ENCODE measurements at places on chromosomes 16 and 17.

DNA sequence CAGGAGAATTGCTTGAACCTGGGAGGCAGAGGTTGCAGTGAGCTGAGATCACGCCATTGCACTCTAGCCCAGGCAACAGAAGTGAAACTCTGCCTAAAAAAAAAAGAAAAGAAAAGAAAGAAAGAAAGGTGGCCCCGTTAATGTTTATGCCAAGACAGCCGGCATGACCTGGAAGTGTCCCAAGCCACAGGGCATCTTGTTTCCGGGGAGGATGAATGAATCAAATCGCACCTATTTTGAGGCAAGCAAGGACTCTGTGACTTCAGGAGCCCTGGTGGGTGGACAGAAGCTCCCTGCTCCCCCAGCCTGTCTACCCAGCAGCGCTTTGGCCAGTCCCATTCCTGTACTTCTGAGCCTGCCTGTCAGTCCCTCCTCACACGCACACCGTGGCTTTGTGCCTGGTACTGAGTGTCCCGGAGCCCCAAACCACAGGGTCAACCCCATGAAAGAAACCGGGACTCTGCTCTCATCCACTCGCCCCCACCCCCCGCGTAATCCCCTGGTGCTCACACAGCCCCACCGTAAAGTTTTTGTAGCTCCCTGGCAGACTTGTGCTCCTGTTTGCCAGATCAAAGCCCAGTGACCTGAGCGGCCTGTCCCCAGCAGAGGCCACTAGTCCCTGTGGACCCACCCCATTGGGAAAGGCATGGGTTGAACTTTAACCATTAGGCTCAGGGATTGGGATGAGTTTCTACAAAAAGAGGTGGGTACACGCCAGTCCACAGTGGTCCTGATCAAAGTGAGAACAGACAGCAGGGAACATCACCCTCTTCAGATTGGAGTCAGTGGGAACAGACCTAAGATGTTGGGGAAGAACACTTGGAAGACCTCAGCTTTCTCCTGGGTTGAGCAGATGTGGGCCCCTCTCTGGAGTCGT lies 19.3 kb downstream of the CD2BP2 start:
- no peak for DNase-seq

DNA sequence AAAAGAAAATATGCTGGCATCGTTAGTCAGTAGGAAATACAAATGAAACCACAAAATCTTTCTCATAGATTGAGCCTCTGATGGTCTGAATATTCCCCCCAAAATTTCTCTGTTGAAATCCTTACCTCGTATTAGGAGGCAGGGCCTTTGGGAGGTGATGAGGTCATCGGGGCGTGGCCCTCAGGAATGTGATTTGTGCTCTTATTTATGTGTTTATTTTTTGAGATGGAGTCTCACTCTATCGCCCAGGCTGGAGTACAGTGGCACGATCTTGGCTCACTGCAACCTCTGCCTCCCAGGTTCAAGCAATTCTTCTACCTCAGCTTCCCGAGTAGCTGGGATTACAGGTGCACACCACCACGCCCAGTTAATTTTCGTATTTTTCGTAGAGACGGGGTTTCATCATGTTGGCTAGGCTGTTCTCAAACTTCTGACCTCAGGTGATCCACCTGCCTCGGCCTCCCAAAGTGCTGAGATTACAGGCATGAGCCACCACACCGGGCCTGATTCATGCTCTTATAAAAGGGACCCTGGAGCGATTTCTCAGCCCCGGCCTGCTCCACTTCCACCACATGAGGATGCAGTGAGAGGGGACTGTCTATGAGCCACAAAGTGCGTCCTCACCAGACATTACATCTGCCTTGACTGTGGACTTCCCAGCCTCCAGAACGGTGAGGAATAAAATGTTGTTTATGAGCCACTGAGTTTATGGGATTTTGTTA lies 53.1 kb downstream of the DNAH17 start:
- no peak for DNase-seq

- no peak for DNase-seq
These were observed 299.3 kb downstream of the SOX9 start for GRCh38 chr17:72419866-72420774.

DNA sequence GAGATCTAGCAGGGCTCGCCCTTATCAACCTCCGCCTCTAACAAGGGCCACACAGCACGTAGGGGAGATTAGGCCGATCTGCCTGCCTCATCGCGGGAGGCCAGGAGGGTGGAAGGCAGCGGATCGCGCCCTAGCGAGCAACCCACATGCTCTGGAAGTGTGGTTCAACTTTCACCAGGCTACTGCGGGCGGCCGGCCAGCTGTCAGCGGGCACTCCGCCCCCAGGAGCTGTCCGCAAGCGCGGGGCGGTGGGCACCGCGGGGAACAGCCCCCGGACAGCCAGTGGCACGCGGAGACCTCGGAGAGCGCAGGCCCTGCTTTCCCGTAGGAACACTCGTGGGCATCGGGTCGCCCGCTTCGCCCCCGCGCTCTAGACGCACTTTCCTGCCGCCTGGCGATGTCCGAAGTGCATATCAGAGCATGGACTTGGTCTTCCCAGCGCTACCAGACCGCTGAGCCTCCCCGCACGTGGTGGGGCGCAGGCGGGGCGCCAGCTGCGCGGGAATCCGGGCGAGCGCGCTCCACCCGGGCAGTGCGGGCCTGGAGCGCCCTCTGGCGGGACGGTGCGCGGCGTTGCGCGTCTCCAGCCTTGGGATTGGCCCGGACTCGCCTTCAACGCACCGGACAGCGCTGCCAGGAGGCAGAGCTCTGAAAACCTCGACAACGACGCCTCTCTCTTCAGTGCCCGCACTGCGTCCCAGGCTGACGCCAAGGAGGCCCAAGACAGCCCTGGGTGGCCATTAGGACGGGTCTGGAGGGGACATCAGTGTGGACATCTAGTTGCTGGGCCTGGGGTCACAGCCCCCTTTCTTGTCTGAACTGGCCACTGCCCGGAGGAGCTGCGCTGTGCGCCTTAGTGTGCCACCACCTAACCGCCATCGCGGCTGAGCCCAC lies 3.6 kb upstream of the ZNHIT3 start:
- DNase-seq, result peak; percentile 40

DNA sequence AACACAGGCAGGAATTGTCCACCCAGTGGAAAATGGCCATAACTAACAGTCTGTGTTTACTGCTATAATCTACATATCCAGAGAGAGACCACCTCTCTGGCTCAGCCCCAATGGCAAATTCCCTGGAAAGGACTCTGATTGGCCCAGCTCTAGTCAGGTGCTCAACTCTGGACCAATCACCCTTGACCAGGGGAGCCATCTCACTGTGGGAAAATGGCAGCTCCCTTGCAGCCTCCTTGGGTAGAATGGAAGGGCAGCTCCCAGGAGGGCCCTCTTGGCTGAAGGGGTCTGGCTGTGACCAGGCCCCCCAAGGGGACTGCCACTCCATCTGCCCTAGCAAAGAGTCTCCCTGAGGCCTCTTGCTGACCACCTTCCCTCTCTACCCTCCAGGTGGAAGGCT lies 3.1 kb downstream of the ALOX15B start:
- DNase-seq, result no peak

- DNase-seq, result no peak
These were observed 10.5 kb upstream of the PRR35 start for GRCh38 chr16:549544-550263.

GRCh38 chr17:53796642-53797041 lies 26.1 kb upstream of the KIF2B start:
- DNase-seq, result no peak

GRCh38 chr16:53686710-53687109 lies 16.9 kb downstream of the RPGRIP1L start:
- DNase-seq, result no peak

DNA sequence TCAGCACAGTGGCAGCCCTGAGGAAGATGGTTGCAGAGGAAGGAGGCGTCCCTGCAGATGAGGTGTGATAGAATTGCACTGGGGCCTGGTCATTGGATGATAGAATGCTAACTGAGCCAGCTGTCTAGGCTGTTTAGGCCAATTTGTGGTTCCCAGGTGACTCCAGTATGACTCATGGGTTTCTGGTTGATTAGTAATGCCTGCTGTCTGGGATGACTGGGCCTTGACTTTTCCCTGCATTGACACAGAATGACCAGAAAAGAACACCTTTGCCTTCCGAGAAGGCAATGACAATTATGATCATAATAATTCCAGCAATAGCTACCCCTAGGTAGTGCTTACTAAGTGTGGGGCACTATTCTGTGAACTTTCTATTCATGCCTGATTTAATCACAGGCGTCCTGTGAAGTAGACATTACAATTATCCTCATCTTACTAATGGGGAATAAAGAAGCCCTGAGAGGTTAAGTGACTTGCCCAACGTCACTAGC lies 31.5 kb downstream of the USP43 start:
- DNase-seq, result peak; percentile 77

DNA sequence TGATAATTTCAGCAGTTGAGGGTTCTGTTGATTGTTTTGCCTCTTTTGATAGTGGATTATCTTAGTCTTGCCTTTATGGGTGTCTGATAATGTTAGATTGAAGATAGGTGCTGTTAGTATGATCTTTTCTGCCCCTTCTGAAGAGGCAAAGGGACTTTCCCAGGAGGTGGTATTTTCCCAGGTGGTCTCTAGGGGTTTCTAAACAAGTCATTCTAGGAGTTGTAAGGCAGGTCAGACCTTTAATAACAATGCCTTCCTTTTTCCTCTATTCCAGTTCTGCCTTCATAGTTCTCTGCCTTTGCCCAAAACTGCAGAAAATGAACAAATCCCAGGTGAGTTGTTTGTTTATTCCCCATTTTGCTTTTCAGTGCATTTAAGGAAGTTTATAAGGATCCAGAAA lies 4.3 kb downstream of the ZFP1 start:
- DNase-seq, result no peak

DNA sequence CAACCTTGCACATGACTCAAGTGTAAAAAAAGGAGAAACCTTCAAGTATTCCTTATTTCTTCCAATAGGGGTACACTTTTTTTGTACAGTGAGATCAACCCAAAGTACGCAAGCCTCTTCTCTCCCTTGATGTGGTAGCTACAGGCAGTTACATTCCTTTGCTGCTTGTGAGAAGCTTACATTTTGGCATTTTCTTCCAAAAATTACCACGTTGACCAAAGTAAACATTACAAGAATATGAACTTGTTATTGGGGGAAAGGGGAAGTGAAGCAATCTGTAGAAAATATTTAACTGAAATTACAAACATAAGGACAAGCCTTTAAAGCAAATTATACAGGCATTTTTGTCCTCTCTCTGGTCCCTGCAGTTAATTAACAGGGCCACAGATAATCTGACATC lies 97.0 kb upstream of the TOB1 start:
- no peak for DNase-seq

- no peak for DNase-seq
These were observed 323.3 kb upstream of the TNRC6C start for GRCh38 chr17:77635176-77635575.

- DNase-seq, result no peak
These were observed 22.5 kb upstream of the CMTR2 start for GRCh38 chr16:71311553-71312158.

Data from HS-5 (cell line).